ENCODE measurements at places on chromosomes 5 and 9.

DNA sequence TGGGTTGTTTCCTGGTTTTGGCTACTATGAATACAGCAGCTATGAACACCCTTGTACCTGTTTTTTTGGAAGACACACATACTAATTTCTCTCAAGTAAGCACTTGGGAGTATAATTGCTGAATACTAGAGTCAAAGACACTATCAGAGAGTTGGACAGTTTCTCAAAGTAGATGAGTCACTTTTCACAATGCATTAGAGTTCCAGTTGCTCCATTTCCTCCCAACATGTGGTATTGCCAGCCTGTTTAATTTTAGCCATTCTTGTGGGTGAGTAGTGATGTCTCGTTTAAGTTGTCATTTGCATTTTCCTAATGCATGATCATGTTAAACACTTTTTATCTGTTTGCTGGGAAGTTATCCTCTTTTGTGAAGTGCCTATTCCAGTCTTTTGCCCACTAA lies 81.6 kb upstream of the GDNF start:
- DNase-seq, result no peak

- no peak for DNase-seq
Observed at GRCh38 chr9:16001856-16002255, 449.0 kb downstream of the CCDC171 start.

- DNase-seq, result no peak
Observed at GRCh38 chr5:122137702-122138101, 8.4 kb downstream of the ZNF474 start.

GRCh38 chr5:14587150-14587549 lies 5.6 kb downstream of the OTULINL start:
- no peak for DNase-seq

DNA sequence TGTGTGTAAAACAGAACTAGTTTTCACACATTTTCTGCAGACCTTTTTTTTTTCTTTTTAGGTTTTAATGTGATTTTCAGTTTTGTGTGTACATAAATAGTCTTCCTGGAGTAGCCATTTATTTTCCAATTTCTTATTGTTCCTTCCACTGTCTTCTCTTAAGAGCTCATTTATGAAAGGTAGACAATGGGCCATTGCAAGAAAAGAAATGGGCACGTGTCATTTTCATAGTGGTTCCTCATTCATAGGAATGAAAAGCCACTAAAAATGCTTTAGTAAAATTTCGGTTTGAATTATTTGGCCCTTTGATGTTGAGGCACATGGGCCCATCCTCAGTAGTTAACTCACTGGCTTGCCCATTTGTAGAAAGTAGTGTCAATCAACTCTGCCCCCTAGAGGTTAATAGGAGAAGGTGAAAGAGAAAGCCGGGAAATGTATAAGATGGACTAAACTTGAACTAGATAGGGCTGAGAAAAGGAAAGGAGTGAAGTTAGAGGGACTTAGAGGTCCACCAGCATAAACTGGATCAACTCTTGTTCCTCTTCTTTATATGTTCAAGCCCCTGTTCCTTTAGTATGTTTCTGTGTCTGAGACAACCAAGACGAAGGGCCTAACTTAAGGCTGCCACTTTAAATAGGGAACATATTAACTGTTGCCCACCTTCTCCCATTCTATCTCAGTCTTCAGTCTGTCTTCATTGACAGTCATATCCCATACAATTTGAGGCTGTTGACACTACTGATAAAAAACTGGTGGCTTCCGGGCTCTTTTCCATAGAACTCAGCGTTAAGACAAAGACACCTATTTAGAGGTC lies 72.6 kb downstream of the SMARCA2 start:
- peak; percentile 57 for DNase-seq

- no peak for DNase-seq
Observed at GRCh38 chr9:136187683-136188586, 17.0 kb downstream of the LHX3 start.

DNA sequence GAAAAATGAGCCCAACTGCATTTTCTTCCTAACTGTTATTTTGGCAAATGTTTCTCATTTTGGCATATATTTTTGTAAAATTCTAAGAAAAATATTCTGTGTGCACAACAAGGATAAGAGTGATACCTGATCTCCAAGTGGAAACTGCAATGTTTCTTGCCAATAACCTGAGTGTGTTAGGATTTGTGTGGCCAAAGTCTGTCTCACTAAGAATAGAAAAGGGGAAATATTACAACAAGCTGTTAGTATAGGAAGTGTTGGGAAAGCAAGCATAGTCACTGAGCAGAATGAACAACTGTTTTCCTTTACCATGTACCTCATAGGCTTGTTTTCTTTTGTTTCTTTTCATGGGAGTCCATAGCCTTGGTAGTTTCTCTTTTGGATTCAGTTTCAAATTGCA lies 624.2 kb downstream of the MTRR start:
- no peak for DNase-seq

DNA sequence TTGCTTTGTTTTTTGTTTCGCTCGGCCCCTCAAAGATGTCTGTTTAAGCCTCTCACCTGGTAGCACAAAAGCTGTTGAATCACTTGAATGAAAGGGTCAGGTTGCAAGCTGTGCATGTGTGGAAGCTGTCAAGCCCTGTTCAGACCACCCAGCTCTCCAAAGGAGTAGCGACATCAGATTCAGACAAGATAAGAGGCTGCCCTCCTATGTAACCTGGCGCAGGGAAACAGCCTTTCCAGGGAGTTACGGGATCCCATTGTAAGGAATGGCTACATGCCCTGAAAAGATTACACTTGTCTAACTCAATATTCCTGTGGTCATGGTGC lies 2.9 kb downstream of the FREM1 start:
- no peak for DNase-seq

DNA sequence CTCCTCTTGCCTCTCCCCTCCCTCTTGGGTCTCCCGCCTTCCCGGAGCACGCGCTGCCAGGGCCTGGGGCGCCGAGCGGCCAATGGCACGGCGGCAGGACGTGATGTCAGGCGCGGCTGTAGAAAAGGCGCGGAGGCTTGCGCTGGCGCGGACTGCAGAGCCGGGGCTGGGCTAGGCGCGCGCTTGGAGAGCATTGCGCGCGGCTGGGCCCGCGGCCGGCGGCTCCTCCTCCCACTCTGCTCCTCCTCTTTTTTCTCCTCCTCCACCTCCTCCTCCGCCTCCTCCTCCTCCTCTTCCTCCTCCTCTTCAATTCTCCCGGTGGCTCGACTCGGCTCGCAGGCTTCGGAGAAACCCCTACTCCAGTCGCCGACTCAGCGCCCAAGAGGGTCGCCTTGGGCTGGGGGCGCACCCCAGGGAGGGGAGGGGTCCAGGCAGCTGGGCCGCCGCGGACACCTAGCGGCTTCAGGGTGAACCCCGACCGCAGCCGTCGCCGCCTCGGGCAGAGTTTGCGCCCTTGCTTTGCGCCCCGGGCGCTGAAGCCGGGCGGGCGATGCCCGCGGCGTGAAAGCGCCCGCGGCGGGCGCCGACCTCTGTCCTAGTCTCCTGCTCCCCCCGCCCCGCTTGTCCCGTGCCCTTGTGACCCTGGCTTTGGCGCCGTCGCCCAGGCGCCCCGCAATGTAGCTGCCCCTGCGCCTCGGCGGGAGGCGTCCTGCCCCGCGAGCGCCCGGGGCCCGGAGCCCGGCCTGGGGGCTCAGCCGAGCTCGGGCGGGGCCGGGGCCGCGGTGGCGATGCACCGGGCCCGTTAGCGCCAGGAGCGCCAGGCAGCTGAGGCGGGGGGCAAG lies at the start of gene LHX2:
LHX2 (plus strand) TSS at position 309 of the 842 bp plus-strand sequence. CDS start 581 bp downstream, outside the sequence.
- peak; percentile 57 for DNase-seq

All from fibroblast of gingiva (primary cell).